CD4-positive, alpha-beta T cell treated with Interferon gamma for 1 hour (primary cell): ENCODE measurements at places on chromosomes 6 and 20.
A peak's percentile ranks its signal among the peaks of the same experiment; 100 is the strongest.

GRCh38 chr6:14575961-14576360, 458.4 kb downstream of the CD83 start:
- no peak for DNase-seq

DNA sequence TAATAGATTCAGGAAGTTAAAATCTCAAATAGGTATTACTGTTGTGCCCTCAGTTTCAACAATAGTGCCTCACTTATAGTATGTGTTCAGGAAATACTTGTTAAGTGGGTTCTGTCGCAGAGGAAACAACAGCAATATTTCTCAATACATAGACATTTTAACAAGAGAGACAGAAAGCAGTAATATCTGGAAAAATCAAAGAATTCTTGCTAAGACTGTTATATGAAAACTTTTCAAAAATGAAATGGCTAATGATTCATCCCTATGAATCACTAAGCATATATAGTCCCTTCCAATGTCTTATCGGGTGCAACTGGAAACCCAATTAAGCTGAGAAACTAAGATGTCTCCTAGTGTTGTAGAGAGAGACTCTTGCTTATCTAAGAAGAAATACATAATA, 668.9 kb downstream of the TFAP2A start:
- DNase-seq = no peak

GRCh38 chr6:34328969-34329368, 63.5 kb downstream of the NUDT3 start:
- no peak for DNase-seq

GRCh38 chr20:50221501-50222308, 31.1 kb downstream of the CEBPB start:
- peak; percentile 62 for DNase-seq

DNA sequence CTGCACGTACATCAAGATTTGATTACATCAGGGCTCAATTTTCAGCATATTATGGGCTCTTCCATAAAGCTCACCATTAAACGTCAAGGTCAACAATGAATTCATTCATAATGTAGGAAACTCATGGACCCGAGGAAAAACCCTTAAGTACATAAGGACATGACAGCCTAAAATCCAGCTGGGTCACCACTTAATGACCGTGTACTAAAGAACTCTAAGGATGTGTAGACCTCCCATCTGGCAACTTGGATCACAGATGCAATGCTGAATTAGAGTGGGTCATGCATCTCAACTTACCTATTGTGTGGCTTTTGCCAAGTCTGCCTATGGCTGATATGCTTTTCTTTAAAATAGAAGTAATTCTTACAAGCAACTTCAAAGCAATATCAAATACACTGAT, 26.7 kb upstream of the DEFB112 start:
- no peak for DNase-seq

DNA sequence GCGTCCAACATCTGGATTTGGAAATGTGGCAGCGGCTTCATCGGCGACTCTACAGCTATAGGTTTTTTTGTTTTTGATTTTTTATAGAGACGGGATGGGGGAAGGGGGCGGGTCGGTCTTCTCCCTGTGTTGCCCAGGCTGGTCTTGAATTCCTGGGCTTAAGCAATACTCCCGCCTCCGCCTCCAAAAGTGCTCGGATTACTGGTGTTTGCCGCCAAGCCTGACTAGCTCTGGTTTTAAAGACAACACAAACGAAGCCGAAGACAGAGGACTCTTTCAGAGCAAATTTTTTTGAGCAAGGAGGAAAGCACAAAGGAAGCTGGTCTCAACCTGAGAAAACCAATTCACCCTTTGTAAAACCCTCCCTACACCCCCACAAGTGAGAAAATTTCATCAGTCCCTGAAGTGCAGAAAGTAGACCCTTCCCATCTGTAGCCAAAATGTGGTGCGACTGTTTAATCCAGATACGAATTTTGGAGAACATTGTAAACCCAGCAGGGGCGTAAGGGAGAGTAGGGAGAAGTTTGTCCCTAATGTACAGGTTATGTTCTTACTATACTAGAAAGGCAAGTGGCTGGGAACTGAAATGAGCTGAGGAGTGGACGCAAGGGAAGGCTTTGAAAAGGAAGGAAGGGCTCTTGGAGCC, 185.9 kb downstream of the TRIM27 start:
- DNase-seq = no peak

DNA sequence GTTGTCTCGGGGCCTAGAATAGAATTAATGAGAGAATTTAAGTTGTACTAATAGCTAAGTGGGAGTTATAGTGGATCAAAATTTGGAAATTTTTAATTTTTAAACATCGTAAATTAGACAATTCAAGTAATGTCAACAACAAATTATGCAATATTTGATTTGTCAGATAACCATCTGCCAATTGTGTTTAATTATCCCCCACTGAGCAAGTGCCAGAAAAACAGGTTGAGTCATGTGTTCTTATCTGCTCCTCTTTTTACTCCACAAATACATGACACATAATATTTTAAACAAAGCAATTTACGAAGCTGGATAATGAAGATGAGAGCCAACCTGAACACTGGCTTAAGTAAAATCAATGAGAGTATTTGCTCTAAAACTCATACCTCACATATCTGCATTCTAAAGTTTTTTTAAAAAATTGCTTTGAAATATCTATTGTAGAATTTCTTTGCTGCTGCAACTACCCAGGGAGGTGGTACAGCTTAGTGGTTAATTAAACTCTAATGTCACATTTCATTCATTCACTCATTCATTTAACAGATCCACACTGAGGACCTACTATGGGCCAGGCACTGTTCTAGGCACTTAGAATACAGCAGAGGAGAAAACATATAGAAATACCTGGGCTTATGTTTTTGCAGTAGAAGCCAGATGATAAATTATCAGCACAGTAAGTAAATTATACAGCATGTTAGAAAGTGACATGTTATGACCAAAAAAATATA, 57.1 kb upstream of the MAP7 start:
- no peak for DNase-seq

DNA sequence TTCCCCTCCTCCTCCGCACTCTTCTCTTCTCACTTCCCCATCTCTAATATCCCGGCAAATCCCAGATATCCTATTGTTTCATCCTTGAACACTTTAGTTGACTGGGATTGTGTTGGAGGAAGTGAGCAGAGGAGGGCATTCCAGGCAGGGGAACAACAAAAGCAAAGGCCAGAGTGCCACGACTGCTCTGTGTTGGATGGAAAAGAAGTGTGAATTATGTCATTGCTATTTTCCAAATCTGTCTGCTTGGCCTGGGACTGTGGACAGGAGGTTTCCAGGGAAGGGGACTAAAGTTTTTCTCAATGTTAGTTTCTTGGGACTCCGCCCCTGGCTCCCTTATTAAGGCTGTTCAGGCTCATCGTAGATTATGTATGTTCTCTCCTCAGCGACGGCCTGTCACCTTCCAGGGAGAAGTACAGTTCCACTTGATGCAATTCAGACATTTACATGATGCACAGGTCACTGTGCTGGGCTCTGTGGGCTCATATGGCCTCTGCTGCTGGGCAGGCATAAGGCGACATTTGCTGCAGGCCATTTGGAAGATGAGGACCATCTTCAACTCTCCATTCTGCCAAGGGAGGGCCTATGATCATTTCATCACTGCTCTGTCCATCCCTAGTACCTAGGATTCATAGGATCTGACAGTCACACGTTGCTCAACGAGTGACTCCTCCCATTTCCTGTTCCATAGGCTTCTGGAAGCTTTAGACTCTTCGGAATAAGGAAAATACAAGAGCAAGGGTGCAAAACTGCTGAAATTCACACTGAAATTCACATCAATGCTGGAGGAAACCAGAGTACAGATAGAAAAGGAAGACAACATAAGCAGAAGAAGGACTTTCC, 99.1 kb upstream of the KCNK16 start:
- DNase-seq = no peak

DNA sequence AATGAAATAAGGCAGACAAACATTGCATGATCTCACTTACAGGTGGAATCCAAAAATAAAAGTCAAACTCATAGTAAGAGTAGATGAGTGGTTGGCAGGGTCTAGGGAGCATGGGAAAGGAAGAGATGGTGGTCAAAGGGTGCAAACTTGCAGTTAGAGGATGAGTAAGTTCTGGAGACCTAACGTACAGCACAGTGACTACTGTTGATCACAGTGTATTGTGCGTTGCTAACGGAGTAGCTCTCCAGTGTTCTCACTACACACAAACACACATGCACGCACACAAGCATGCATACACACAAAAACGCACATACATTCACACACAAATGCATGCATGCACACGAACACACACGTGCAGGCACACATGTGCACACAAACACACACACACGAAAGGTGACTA, 54.9 kb downstream of the LY86 start:
- no peak for DNase-seq

GRCh38 chr6:169169941-169170582, 83.6 kb downstream of the THBS2 start:
- no peak for DNase-seq

- no peak for DNase-seq
Measured at GRCh38 chr6:128118401-128118800, 217.5 kb upstream of the THEMIS start.

GRCh38 chr20:37333848-37334318, 12.1 kb upstream of the SRC start:
- DNase-seq = peak; percentile 75

- no peak for DNase-seq
Measured at GRCh38 chr20:39699166-39699725, 737.1 kb downstream of the DHX35 start.

DNA sequence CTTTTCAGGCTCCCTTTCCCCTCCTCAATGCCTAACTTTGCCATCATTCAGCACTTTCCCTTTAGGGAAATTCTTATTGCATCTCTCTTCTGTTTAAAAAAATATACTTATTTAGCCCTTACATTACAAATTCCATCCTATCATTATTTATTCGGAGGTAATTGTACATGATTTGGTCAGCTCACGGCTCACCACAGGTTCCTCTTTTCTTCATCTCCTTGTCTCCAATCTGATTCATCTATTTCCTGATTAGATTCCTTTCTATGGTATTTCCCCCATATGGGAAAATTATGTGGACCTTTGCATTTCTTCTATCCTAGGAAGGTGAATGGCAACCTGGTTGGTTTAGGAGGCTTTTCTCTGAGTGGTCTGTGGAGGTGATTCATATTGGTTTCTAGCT, 12.9 kb upstream of the EMILIN3 start:
- no peak for DNase-seq

GRCh38 chr6:31901415-31901952, 402 bp downstream of the ZBTB12 start:
- DNase-seq = peak; percentile 64

DNA sequence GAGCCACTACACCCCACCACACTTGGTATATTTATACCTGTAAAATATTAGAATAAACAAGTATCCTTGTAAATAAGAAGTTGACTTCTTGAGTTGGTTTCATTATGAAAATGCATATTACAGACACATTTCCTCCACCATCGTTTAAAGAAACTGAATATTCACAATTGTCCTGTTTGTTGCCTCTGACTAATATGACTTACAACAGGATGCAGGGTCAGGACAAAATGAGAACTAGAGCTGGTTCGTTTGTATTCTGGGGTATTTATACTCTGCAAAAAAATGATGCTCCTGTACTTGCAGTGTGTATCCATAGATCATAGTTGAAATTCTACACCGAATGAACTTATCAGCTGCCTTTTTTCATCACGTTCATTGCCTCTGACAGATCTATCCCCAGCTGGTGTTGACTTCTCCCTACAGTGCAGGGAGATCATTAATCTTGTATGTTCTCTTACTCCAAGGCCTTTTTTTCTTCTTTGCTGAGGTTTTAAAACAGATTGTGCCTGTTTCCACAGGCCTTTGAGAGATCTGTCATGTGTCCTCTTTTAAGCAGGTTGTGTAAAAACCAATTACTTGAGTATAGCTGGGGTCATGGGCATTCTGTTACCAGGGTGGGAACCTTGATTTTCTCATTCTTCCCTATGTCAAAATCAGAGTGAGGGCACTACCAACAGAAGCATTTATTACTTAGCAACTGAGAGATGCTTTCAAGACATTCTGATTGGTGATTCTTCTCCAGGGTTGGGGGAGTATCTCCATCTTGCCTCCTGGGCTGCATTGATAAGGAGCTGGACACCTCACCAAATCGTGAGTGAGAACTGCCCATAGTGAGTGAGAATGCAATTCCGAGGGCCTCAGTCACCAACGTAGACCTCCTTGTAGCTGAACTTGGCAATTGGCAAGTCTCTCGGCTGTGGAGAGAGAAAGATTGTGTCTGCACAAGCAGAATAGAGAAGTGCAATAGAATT, 78.8 kb upstream of the CD83 start:
- DNase-seq = no peak

GRCh38 chr6:148516617-148517016, 174.0 kb downstream of the SASH1 start:
- no peak for DNase-seq

DNA sequence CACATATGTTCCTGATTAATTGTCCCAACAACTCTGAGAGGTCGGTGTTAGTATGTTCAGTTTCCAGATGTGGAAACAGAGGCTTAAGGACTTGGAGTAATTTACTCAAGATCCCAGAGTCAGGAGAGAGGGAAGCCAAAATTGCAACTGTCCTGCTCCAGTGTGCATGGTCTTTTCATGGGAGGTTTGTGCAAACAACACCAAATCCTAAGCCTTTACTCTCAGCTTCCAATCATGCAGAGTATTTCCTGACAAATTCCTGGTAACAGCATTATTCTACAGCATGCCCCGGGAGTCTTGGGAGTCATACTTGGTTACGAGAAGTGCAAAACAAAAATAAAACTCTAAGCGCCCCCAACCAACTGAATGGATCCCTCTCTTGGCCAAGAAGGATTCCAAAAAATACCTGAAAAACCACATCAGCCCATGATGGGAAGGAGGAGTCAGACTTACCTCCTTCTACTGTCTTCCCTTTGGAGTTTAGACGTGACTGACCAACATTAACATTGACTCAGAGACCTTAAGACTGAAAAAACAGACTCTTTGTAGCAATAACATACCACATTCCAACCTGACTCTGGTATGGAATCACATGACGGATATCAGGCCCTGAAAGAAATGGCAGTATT, 30.8 kb upstream of the PPP1R3G start:
- DNase-seq = no peak

DNA sequence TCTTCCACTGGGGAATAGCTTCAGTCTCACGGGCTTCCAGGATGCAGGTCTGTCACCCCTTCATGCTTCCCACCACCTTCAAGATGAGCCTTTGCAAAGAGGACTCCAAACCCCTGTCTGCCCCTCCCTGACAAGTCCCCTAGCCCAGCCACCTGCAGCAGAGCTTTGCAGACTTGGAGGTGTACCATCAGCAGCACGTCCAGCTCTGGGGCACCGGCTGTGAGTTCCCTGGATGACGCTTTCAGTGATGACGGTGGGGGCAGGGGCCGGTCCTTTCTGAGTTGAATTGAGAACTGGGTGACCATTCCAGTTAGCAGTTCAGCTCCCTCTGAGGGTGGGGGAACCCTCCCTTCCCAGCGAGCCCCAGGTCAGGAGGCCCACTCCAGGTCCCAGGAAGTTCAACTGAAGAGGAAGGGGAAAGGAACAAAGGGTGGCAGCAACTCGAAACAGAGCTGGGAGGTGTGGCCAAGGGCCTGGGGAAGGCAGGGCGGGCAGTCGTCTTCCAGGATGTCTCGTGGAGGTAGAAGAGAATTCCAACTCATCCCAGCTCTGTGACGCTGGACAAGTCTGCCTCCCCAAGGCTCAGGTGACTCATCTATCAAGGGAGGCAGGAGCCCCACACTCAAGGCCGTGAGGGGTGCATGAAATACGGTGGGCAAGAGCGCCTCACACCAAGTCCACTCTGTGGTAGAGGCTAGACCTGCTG, 86.0 kb downstream of the PTPN1 start:
- DNase-seq = no peak

GRCh38 chr6:3424185-3424927, 32.5 kb downstream of the SLC22A23 start:
- DNase-seq = no peak
